Activated CD4-positive, alpha-beta memory T cell treated with anti-CD3 and anti-CD28 coated beads for 36 hours (primary cell): ENCODE measurements at places on chromosomes 7 and 10. TPM values are rescaled to one million over a fixed set of nuclear protein-coding genes. Genes with fewer than 3 reads are reported as not detected.

The SEM1 gene
- 41.6 TPM for total RNA-seq

The COL28A1 gene
- total RNA-seq, result 0.19 TPM

The SPDYE1 gene
- total RNA-seq, result not detected

The AASS gene
- 2.3 TPM for total RNA-seq

The DOCK4 gene
- 0.36 TPM for total RNA-seq

The GNAT3 gene
- total RNA-seq, result not detected

The CPA5 gene
- 0.15 TPM for total RNA-seq

The MUC12 gene
- total RNA-seq, result 0.48 TPM

The GIMAP7 gene
- 42.5 TPM for total RNA-seq

The CNNM1 gene
- total RNA-seq, result 0.43 TPM
